RPMI7951 (cell line): ENCODE measurements at places on chromosomes 7 and 10. TPM values are rescaled to one million over a fixed set of nuclear protein-coding genes. Genes with fewer than 3 reads are reported as not detected.
A peak's percentile ranks its signal among the peaks of the same experiment; 100 is the strongest.

GRCh38 chr10:79904671-79905321 lies 44.1 kb downstream of the SFTPD start:
- peak; percentile 70 for DNase-seq

Gene EEF1AKMT2
- total RNA-seq = 24.1 and 31.1 TPM in 2 replicates

DNA sequence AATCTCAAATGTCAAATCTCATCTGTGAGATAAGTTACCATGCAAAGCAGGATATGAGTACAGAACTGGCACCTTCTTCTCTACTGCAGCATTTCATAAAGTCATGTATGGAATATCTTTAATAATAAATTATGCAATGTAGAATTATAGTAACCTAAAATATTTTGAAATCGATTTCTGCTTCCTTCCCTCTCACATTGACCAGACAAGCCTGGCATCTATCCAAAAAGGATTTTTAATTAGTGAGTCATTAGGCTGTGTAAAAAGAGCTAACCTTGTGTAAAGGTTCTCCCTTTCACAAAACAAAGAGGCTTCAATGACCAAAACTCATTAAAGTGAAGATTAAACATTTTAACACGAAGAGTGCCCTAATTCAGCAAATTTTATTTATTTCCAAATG lies 48.8 kb upstream of the EXOC6 start:
- DNase-seq = no peak

DNA sequence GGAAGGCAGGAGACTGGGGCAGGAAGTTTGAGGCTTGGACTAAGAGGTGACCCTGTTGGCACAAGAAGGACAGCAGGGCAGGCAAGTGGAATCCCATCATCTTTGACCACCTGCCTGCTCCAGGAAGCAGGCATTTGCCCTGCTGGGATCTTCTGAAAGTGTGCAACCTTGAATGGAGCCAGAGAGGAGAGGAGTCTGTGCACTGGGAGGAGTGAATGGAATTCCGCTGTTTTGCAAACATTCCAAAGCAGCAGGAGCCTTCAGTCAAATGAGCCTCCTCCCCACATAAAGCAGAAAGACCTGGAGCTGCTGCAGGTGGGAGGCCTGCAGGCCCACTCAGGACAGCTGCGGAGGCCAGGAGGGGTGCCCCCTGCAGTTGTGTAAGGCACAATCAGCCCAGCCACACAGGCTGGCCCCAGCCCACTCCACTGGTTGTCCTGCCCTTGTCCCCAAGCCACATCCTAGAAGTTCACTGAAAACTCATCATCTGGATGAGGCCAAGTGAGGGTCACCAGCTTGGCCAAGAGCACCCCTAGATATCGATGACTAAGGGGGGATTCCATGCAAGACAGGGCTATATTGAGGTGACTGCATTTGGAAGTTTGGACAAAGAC lies 249.5 kb downstream of the RPS24 start:
- no peak for DNase-seq

DNA sequence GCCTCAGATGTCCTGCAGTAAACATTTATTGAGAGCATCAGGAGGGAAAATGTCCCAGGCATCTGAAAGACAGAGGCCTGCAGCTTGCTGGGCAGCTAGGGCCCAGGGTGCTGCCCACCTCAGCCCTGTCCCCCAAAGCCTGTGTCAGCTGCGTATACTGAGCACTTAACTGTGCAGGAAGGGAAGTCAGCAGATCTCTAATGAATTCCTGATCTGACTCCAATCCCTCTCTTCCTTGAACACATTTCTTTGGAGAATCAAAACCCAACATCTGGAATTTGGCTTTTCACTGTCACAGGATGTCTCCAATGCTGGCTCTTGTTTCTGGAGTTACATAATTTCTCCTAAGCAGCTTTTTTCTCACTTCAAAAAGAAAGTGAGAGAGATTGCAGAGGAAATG lies 364.7 kb upstream of the NFE2L3 start:
- no peak for DNase-seq

- DNase-seq = peak; percentile 68
Observed at GRCh38 chr10:62437696-62438095, 63.5 kb downstream of the ZNF365 start.

DNA sequence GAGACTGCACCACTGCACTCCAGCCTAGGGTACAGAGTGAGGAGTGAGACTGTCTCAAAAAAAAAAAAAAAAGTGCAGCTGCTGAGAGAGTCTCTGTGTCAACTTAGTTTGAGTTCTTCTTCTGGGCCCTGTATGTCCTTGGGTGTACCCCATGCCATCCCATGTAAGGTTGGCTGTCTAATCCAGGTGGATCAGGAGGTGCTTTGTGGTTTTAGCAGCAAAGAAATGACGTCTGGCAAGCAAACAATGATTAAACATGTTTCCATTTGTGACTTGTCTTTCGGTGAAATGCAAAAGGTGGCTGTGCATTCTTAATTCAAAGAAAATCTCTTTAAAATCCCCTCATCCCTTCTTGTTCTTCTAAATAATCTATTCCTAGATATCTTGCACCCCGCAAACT lies 255.9 kb downstream of the ANKRD30A start:
- no peak for DNase-seq

- no peak for DNase-seq
Observed at GRCh38 chr7:112214268-112214667, 7.8 kb downstream of the ZNF277 start.

DNA sequence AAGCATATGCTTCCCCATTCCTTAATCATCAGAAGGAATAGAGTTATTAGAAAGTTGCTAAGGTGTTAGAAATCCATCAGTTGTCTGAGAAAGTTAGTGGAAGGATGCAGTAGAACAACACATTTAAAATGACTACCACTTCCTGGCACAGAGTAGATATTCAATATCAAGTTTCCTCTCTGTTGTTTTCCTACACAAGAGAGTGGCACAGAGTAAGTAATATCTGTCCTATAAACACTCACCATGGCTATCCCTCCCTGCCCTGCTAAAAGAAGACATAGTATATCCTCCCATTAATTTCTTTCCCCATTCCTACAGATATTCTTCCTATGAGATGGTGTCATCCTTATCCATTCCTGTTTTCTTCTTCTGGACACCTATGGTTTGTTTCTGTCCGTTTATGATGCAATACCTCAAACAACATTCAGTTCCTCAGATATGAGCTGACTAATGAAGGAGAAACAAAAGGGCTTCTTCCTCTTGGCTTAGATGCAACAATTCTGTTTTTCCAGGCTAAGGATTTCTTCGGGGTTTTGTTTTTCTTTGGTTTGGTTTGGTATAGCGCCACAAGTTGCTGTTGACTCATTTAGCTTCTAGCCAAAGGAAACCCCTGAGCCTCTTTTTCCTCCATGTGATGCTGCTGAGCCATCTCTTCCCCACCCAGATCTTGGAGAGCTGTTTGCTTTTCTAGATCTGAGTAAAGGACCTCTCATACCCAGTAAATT lies 32.9 kb upstream of the BPGM start:
- DNase-seq = peak; percentile 95

Gene GPRIN2
- total RNA-seq = not detected in 2 replicates

DNA sequence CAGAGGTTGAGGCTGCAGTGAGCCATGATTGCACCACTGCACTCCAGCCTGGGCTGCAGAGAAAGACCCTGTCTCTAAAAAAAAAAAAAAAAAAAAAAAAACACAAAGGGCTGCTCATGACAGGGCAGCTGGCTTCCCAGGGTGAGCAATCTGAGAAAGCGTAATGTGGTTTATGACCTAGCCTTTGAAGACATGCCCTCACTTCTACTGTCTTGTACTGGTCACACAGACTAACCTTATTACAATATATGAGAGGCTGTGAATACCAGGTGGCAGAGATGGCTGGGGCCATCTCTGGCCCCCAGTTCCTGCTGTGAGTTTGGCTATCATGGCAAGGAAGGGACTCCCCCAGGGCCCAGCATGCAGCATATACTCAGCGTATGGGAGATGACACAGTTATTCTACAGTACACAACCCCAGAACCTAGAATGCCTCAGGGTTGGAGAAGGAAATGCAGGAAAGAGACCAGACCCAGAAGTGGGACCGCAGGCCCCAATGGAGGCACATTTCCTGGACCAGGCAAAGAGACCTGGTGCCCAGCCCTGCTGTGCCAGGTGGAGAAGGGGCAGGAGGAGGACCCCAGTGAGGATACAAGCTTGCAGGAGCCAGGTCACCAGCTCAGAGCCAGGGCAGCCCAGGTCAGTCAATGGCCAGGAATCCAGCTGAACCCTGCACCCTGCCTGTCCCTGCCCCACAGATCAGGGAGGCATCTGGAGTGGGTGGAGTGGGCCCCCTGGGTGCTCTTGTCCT lies 26.3 kb downstream of the NPTX2 start:
- DNase-seq = no peak

Gene TMEM140
- 7.1 and 7.6 TPM in 2 replicates for total RNA-seq

DNA sequence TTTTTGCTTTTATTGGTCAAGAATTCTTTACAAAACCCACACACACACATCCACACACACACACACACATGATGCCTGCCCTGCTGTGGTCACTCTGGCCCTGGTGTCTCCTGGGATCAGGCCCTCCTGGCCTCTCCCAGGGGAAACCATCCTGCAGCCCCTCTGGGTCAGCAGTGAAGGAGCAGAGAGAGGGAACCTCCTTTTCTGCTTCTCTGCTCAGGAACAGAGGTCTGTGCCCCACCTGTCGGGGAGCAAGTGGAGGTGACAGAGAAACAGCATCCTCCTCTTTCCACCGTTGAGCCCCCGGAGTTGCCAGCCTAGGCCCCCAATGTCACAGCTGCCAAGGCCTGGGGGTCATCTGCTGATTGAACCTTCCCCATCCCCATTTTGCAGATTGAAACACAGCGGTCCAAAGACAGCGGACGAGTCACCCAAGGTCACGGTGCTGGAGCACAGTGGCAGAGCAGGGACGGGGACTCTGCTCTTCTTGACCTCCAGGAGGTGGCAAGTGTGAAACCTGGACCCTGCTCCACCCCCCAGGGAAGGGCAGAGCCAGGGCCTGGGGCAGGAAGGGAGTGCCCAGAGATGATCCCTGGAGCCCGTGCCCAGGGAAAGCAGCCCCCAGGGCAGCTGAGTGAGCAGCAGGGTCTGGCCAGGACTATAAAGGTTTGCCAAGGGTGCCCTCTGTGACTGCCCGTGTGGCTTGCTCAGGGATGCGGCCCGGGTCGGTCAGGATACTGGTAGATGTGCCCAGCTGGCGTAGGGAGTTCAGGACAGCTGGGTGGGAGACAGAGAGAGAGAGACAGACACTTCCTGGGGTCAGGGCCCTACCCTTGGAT lies 15.0 kb upstream of the TBL2 start:
- DNase-seq = no peak

GRCh38 chr7:26603631-26604030 lies 260.8 kb downstream of the SKAP2 start:
- DNase-seq = peak; percentile 93

DNA sequence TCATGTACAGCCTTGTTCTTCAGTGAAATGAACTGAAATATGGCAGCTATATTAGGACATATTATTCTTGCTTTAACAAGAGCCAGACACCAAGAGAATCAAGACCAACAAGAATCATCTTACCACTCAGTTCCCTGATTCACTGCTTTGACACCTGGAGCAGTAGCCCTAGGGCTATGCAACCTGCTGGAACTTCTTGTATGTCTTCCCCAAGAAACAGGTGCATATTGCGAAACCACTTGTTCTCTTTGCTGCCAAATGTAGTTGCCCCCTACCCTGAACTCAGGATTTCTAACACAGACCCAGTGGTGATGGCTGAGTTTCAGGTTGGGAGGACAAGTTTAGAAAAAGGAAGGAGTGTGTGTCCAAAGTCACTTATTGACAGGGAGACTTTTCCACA lies 46.1 kb downstream of the WIPF3 start:
- DNase-seq = no peak

Gene TDRD1
- total RNA-seq = not detected in 2 replicates

GRCh38 chr7:123616223-123616622 lies 14.6 kb downstream of the ASB15 start:
- no peak for DNase-seq

DNA sequence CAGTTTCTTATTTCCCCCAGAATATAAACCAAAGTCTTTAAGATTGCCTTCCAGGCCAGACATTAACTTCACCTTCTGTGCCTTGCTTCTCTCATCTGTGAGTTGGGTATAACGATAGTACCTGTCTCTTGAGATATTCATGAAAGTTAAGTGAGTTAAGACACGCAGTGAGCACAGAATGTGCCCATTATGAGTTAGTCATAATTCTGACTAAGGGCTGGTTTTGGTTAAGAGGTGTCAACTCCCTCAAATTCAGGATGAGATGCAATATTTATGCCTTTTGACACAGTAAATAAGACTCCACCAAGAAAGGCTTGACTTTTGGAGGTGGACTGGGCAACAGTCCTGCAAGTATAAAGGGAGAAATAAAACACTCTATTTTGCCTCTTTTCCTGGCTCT lies 528.7 kb upstream of the IGFBP3 start:
- peak; percentile 30 for DNase-seq

Gene ZNF853
- under 0.01 and 0.10 TPM in 2 replicates for total RNA-seq

- DNase-seq = no peak
Observed at GRCh38 chr7:155710530-155710929, 66.1 kb downstream of the RBM33 start.

DNA sequence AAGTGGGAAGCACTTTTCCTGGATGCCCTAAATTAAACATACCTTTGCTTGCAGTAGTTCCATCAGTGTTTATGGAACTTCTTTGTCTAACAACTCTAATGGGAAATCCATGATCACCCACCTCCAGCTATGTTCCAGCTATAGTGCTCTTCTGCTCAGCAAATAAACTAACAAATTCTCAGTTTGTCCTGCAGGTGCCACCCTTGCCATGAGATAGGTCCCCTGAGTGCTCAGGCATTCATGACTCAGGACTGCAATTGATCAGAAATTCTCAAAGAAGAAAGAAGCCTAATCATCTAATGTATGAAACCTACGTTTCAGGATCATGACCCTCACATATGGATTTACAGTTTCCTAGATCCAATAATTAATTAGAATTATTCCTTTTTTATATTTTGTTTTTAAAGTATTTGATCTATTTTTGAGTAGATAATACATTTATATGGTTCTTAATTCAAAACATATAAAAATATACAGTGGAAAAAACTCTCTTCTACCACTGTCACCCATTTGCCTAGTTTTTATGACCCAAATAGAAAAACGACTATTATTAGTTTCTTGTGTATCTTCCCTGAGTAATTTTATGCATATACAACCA lies 48.7 kb upstream of the DYNC1I1 start:
- DNase-seq = peak; percentile 50

- no peak for DNase-seq
Observed at GRCh38 chr10:130493021-130493420, 356.8 kb downstream of the GLRX3 start.

DNA sequence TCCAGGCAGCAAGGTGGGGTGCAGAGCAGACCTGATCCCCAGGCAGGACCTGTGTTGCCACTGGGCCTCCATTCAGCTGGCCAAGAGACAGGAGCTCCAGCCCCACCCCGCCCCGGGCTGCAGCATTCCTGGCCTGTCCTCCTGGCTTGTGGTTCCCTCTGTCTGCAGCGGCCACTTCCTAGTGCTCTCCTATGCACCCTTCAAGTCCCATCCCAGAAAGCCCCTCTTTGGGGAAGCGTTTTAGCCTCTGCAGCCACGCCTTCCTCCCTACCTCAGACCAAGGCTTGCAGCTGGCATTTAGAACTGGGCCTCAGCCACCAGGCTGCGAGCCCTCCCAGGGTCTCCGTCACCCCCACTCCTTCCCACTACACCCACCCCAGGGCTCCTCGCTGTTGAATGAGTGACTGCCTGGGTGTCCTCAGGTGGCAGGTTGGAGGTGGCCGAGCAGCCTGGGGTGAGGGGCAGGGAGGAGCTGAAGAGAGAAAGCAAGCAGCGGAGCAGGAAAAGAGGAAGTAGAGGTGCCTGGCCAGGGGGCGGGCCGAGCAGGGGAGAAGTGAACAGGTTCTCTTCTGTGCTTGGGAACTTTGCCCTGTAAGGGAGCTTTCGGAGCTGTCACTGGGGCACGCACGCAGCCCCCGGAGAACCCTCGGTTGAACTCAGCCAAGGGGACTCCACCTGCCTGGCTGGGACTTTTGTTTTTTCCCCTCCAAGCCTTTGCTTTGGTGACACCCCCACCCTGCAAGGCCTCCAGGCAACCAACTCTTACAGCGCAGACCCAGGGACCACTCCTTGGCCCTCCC lies 109.1 kb upstream of the TNRC18 start:
- no peak for DNase-seq

Gene UNCX
- total RNA-seq = not detected in 2 replicates

Gene AKR1C8
- not detected in 2 replicates for total RNA-seq
